ENCODE measurements at places on chromosomes 11 and 22.

- no peak for DNase-seq
These were observed 813 bp upstream of the BTBD10 start for GRCh38 chr11:13463779-13464290.

GRCh38 chr11:128568166-128568778 is 19.1 kb downstream of the ETS1 start:
- DNase-seq = no peak

GRCh38 chr11:70212227-70212811 is 9.2 kb downstream of the FADD start:
- DNase-seq = no peak

DNA sequence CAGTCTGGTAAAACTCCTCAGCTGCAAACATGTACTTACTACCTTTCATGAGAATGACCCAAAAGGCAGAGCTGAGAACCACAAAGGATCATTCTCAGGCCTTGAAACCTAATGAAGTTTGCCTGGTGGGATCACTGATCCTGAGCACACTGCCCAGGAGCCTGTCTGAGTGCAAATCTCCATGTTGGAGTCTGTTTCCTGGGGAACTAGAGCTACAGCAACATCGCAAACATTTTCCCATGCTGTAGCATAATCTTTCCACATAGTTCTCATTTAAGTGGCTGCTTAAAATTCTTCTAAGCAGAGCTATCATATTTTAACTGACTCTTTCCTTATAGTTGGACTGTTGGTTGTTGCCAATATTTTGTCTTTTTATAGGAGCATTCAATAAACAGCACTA is 58.5 kb downstream of the GUCY1A2 start:
- no peak for DNase-seq

DNA sequence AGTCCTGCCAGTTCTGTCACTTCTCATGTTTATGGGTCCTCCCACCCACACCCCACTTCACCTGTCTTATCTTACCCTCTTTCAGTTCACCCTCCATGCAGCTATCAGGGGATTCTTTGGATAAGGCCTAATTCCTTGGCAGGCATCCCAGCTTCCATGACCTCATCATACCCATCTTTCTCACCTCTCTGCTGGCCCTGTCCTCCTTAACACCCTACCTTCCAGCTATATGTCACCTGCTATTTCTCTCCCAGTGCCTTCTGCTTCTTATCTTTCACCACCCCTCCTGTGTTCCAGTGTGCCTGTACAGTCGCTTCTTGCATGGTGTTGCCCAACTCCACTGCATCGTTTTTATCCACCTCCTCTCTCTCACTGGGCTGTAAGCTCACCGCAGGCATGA is 28.3 kb downstream of the SNU13 start:
- DNase-seq = no peak

DNA sequence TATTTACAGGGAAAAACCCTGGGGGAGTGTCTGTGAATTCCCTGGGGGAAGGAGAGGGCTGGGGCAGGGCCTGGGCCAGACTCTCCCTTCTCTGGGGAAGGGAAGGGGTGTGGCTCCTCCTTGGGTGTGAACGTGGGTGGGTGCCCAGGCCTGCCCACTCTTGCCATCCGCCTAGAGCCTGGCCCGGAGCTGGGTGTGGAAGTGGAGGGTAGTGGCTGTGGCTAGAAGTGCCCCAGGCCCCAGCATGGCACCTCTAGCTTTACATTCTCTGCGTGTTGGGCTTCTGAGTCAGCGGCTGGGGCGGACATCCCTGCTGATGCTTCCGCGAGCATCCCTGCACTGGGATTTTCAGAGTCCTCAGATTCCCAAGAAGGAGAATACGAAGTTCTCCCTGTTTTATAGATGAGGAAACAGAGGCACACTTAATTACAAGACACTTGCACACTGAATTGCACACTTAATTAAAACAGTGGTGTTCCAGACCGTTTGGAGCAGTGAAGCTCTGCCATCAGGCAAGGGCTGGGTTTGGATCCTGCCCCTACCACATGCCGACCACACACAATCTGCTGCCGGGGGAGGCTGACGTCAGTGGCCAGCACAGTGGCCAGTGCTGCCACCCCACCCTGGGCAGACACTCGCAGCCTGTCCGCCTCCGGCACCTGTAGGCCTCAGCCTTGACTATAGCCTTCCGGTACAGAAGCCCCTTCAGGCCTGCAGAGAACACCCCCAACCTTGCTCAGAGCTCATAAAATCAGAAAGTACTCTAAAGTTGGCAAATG is 7.6 kb downstream of the BAD start:
- no peak for DNase-seq

- no peak for DNase-seq
These were observed 16.1 kb downstream of the MS4A6E start for GRCh38 chr11:60343094-60343704.

GRCh38 chr11:88428959-88429358 is 91.4 kb upstream of the CTSC start:
- no peak for DNase-seq

DNA sequence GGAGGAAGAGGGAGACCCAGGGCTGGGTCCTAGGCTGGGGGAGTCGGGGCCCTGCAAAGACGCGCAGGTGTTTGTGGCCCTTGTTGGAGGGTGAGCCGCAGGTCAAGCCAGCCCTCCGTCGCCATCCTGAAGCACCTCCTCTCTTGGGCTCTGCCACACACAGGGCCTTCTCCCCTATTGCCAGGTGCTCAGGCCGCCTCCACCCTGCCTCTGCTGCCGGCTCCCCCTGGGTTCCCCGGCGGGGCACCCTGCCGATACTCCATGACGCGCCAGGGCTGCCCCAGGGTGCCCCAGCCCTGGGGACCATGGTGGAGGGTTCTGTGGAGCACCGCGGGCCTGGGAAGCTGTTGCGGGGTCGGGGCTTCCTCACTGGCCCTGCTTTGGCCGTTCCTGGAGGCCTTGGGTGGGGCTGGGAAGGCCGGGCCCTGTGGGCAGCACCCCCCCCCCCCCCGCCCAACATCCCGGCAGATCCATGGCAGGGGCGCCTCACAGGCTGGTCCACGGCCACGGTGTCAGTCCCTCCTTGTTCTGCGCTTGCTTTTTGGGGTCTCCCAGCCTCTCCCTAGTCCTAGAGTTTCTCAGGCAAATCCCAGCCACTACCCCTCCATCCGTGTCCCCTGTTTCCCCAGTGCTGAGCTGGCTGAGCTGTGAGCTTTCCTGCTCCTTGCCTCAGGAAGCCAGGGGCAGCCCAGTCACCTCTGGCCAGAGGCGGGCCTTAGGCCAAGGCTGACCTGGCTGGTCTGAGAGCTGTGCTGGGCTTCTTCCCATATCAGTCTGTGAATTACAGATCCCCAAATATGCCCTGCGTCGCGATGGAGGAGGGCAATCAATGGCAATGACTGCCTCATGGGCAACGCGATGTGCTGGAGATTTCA is 2.3 kb upstream of the ADORA2A start:
- DNase-seq = no peak

DNA sequence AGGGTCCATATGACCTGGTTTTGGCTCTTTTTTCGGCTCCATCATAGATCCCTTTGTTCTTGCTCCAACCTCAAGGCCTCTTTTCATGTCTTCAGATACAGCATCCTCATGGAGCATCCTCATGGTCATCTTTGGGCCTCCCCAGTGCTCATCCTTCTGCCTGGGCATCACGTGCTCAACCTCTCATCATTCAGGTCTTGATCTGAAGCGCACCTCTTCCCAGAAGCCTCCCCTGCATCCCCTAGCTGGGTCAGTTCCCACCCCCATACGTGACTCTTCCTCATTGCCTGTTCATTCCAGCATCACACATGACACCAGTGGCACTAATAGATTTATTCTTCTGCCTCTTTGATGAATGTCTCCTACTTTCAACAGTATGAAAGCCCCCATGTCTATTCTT is 192.2 kb downstream of the MIAT start:
- DNase-seq = no peak

GRCh38 chr22:23065069-23065451 is 5.3 kb upstream of the GNAZ start:
- peak; percentile 41 for DNase-seq

GRCh38 chr11:9601876-9602199 is 28.4 kb downstream of the WEE1 start:
- no peak for DNase-seq

DNA sequence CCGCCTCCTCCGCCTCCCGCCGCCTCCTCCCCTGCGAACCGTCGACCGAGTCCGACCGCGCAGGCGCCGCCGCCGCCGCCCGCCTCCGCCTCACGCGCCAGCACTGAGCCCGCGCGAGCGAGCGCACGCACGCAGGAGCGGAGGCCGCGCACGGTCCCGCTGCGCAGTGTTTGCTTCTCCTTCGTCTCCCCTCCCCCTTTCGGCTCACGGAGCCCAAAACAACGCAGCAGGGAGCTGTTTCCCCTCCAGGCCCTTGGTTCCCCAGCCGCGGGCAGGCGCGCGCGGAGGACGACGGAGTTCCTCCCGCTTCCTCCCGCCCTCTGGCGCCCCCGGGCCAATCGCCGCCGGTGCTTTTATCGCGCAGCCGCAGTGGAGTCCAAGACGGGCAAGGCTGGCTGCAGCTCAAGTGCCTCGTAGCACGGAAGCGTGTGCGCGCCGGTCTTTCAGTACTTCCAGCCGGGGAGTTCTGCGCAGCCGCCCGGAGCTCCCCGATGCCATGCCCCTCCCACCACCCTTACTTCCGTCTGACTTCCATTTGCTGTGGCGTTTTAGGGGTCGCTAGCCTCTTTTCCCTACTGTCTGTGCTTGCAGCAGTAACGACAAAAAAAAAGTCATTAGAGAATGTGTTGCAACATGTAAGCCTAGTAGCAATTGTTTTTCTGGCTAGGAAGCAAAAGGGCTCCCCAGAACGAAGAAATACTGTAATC is at the start of gene HNRNPUL2:
TSS of gene HNRNPUL2 (minus strand) at position 293 of the 707 bp plus-strand sequence. CDS start 301 bp downstream, outside the sequence.
- peak; percentile 99 for DNase-seq

- no peak for DNase-seq
These were observed 680.5 kb upstream of the API5 start for GRCh38 chr11:42631220-42631843.

DNA sequence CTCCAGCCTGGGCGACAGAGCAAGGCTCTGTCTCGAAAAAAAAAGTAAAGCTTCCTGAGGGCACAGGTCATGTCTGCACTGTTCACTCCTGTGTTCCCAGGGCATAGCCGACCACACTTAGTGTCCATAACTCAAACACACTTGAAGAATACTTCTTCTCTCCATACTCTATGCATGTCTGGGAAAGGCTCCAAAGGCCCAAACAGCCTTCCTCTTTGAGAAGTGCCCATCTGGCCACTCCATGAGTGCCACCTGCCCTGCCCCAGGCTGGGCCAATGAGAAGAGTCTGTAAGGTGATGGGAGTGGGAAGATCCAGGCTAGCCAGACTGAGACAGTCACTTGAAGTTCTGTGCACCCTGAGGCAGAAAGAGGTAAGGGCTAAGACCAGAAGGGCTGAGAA is 24.7 kb downstream of the DGCR2 start:
- DNase-seq = no peak

GRCh38 chr11:75011872-75012271 is 23.1 kb downstream of the NEU3 start:
- no peak for DNase-seq

GRCh38 chr11:79546351-79546750 is 105.5 kb upstream of the TENM4 start:
- DNase-seq = no peak

DNA sequence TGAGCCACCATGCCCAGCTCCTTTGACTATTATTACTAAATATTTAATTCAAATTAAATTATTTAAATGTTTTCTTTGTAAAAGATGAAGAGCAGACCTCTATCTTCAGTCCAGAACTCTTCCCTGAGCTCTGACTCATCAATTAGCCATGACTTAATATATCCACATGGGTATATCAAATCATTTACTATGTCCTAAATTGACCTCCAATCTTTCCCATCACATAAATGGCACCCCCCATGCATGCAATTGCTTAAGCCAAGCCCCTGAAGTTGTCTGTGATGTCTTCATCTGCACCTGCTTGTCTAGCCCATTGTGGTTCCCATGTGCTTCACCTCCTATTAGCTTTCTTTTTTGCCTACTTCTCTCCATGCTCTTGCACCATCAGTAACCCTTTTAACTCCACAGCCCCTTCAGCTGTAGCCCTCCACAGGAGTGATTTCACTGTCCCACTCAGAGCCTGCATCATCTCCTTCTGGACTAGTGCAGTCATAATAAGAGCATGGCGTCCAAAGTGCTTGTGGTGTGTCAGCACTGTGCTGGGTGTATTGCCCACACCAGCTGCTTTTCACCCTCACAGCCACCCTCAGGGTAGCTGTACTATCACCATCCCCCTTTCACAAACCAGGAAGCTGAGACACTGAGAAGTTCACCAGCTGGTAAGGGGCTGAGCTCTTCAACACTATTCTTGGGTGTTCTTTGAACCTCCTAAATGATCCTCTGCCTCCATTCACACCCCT is 11.8 kb upstream of the THY1 start:
- no peak for DNase-seq

- DNase-seq = no peak
These were observed 56.3 kb upstream of the ADSL start for GRCh38 chr22:40289991-40290459.

GRCh38 chr22:27075891-27076290 is 418.5 kb downstream of the MIAT start:
- no peak for DNase-seq

- DNase-seq = no peak
These were observed 122.9 kb downstream of the MAML2 start for GRCh38 chr11:96219981-96220623.

- DNase-seq = peak; percentile 87
These were observed 428 bp downstream of the CDKN1C start for GRCh38 chr11:2885017-2885677.

- no peak for DNase-seq
These were observed 891 bp downstream of the SAMM50 start for GRCh38 chr22:43955883-43956782.

DNA sequence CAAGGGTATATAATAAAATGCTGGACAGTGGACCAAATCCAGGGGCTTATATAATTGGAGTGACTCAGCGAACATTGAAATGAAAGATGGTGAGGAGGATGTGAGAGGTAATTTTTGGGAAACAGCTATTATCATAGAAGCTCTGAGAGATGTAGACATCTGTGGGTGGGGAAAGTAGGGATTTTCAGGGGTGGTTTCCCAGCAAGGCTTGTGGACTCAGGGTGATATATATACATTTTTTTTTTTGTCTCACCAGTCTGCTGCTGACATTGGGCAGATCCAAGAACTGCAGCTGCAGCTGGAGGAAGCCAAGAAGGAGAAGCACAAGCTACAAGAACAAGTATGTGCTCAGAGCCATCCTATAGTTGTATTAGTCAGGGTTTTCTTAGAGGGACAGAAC is 208.1 kb downstream of the MYO18B start:
- no peak for DNase-seq

DNA sequence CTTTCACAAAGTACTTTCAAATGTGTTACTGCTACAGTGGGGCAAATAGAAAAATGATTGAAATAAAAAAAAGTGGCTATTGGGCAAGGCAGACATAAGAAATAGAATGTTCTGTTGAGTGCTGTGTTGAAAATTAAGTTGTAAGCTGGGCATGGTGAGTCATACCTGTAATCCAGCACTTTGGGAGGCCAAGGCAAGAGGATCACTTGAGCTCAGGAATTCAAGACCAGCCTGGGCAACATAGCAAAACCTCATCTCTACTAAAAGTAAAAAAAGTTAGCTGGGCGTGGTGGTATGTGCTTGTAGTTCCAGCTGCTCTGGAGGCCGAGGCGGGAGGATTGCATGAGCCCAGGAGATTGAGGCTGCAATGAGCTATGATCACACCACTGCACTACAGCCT is 26.9 kb upstream of the LDHA start:
- no peak for DNase-seq
